ENCODE measurements at places on chromosomes 1 and 21.

DNA sequence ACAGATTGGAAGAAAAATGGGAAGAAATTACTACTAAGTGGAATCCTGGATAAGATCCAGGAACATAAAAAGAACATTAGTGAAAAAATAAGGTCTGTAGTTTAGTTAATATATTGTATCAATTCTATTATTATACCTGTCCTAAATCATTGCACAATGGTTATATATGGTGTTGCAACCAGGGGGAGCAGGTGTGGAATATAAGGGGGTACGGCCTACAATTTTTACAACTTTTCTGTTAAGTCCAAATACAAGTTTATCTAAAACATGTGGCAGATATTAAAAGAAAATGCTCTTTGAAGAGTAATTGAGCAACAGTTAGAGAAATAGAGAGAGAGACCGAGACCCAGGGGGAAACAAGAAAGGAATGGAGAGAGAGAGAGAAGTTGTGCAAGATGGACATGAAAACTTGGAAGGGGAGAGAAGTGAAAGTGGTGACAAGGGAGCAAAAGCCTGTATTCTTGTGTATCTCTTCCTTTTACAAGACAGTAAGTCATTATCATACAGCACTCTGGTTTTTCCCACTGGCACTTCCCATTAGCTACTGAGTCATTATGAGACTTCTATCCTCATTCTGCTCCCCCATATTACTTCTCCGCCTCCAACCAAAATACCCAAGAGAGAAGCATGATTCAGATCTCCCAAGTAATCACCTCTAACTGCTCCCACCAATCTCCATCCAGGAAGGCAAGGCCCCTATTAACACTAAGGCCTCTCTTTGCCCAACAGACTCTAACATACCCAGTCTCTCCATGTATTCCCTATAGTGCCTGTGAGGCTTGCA lies 22.3 kb upstream of the TRAF3IP3 start:
- no peak for DNase-seq

DNA sequence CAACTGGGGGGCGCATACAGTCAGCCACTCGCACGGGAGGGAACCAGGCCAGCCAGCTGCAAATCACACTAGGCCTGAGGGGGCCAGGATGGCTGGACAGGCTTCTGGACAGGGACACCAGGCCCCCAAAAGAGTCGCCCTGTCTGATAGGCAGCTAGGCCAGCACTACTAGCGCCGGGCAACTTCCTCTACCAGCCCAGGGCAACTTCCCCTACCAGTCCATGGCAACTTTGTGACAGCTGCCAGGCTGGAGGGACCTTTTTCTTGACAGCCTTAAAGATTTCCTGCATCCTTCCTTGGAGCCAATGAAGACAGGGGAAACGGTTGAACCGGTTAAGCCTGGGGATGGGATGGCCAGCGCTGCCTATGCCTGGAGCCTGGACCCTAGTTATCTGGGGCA lies 5.1 kb downstream of the IFFO2 start:
- no peak for DNase-seq

- no peak for DNase-seq
These were observed 45.7 kb downstream of the RAP1GAP start for GRCh38 chr1:21623410-21623961.

DNA sequence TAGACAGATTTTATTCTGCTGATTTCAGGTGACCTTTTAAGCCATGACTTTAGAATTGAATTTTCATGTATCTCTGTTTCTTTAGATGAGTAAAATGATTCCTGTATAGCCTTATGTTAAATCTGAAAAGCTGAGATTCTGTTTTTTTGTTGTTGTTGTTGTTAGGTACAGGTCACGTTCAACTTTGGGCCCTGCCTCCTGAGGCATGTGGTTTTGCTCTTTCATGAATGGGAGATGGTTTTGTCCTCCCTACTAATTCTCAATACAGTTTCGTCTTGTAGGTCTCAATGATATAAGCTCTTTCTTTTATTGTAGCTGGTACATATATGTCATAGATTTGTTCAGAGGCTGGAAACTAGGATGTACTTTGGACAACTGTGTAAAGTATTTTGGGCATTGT lies 79.6 kb downstream of the CDC14A start:
- no peak for DNase-seq

GRCh38 chr1:200262326-200262965 lies 147.4 kb downstream of the ZNF281 start:
- DNase-seq, result no peak

DNA sequence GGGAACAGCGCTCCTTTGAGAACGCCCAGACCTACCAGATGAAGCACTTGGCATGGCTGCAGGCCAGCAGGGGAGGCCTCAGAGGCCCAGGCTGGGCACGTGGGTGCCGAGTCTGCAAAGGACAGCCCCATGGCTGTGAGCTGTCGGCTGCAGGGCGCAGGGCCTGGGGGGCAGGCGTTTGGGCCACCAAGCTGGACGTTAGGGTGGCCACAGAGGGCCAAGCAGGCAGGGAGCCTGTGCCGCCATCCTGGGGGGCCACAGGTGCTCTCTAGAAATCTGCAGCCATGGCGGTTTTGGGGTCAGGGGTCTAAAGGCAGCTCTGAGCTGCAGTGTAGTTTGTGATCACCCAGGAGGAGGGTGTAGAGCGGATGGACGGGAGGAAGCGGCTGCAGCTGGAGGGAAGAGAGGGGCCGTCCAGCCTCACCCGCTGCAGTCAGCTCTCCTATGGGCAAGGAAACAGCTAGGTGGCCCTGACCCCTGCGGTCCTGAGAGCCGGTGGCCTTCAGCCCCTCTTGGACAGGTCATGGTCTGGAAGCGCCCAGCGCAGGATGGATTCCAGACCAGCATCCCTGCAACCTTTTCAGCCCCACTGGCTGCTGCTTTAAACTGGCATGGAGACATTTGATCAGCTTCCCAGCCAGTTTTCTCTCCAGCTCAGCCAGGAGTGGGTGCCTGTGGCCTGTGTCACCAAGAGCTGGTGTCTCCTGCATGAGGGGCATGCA lies 11.0 kb downstream of the IBA57 start:
- DNase-seq, result no peak

- no peak for DNase-seq
These were observed 38.0 kb upstream of the HLX start for GRCh38 chr1:220841293-220841692.

DNA sequence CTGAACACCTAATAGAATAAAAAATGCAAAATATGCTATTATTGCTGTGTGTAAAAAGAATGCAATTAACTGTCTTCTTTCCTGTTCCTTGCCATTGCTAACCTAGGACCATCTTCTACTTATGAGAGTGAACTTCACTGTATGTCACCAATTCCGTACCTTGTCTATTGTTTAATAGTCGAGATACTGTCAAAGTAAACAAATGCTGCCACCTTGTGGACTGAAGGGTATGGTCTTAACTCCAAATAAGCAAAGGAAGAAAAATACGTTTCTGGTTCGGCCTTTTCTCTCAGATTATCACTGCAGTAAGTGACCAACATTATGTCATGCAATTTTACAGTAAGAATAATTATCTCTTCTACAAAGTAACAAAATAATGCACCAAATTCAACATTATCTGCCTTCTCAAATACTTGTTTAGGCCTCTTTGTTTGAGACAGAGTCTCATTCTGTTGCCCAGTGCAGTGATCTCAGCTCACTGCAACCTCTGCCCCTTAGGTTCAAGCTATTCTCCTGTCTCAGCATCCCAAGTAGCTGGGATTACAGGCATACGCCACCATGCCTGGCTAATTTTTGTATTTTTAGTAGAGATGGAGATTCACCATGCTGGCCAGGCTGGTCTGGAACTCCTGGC lies 133.4 kb downstream of the COP1 start:
- no peak for DNase-seq

GRCh38 chr1:222240536-222241181 lies 307.2 kb downstream of the HHIPL2 start:
- DNase-seq, result no peak

GRCh38 chr1:244207935-244208244 lies 156.8 kb downstream of the ZBTB18 start:
- no peak for DNase-seq

GRCh38 chr1:234234199-234234598 lies 139.1 kb upstream of the COA6 start:
- DNase-seq, result no peak

DNA sequence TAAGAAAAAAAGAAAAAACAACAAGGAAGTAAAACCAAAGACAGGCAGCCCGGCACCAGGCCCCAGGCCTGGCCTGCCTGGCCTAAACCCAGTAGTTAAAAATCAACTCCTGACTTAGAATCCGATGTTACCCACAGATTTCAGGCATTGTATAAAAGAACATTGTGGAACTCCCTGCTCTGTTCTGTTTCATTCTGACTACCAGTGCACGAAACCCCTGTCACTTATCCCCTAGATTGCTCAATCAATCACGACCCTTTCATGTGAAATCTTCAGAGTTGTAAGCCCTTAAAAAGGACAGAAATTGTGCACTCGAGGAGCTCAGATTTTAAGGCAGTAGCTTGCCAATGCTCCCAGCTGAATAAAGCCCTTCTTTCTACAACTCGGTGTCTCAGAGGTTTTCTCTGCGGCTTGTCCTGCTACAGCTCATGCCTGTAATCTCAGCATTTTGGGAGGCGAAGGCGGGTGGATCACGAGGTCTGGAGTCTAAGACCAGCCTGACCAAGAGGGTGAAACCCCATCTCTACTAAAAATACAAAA lies 15.6 kb upstream of the MYOCOS start:
- no peak for DNase-seq

- no peak for DNase-seq
These were observed 27.7 kb downstream of the CR1L start for GRCh38 chr1:207672522-207673130.

DNA sequence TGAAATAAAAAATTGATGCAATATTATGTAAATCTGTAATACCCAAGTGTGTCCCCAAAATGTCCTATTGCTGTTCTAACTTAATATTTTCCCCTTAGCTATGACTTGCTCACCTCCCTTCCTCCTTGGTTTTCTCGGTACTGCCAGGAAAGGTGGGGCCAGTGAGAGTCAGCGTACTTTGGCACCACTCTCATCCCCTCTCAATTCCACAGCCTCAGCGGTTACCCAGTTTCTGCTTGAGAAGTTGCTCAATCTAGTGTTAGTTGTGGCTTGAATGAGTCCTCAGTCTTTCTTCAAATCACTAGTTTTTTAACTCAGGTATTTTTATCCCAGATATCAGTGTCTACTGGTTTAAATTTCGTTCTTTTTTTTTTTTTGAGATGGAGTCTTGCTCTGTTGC lies 32.3 kb downstream of the BCAS2 start:
- no peak for DNase-seq

DNA sequence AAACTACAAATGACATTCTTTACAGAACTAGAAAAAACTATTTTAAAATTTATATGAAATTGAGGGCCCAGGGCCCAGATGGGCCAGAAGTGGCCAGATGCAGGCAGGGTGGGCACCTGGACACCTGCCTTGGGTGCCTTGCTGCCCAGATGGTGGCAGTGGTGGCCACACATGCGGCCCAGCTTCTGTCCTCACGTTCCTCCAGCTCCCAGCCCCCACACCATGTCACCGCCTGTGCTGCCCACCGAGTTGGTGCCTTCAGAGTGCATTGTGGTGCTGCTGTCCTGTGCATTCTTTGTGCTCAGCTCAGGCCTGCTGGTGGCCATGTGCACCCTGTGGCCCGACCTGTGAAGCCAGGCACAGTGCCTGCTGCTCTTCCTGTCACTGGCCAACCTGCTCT lies 216.8 kb upstream of the CXADR start:
- no peak for DNase-seq

DNA sequence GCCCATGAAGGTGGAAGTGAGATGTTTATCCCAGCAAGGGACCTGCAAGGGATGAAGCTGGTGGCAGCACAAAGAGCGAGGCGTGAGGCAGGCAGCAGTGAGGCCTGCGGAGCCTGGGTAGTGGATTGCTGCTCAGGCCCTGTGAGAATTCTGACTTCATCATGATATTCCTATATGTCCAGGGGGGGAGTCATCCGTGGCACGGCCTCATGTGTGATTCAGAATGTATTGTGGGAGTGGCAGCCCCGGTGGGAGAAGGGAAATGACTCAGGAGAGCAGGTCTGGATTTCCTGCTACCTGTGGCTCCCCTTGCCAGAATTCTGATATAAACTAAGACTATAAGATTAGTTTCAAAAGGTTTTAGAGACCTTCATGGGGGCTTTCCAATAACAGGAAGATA lies 240.9 kb downstream of the CAMTA1 start:
- DNase-seq, result no peak

GRCh38 chr1:39427374-39427773 lies 64.1 kb upstream of the BMP8A start:
- no peak for DNase-seq

DNA sequence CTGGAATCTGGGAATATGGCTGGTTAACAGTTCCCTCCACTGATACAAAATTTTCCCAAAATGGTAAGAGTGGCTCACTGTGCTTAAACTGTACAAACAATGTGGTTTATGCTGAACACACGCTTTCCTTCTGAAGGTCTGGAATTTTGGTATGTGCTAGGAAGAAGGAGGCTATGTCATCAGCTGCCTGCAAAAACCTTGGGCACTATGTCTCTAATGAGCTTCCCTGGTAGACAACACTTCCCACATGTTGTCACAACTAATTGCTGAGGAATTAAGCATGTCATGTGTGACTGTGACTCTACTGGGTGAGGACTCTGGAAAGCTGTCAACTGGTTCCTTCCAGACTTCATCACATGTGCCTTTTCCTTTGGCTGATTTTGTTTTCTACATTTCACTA lies 29.2 kb downstream of the IPP start:
- no peak for DNase-seq

GRCh38 chr1:47555841-47556560 lies 118.2 kb downstream of the FOXD2 start:
- no peak for DNase-seq

DNA sequence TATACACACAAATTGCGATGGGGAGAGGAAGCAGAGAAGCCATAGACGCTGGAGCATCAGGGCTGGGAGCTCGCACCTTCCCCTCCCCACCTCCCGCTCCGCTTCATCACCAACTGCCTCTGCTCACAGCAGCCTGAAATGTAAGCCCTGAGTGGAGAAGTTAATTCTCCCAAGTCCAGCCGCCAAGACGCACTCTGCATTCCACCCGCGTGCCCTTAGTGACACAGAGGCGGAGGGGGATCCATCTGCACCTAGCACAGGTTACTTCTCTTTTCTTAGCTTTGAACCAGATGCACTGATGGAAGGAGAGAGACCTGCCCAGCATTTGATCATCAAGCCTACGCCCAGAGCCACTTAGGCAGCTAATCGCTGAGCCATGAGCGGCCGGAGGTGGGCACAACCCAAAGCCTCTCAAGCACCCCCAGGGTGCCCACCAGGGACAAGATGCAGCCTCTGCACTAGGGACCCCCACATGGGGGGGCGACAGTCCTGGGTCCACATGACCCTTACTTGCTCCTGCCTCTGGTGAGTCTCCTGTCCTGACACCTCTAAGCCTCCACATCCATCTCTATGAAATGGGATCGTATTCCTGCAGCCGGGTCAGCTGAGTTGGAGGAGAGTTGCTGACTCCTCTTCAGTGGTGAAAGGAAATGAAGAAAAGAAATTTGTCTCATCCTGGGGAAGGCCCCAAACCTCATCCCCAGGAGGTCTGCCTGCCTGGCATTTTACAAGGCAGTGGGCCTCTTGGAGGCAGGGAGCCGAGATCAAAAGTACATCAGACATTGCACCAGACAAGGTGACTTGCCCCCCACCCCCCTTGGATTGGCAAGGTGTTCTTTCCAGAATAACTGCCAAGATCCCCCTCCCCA lies 316.2 kb downstream of the MATN1 start:
- peak; percentile 61 for DNase-seq

GRCh38 chr1:45304311-45305081 lies 22.2 kb upstream of the HPDL start:
- DNase-seq, result no peak
